ENCODE measurements at places on chromosomes 4 and X. TPM values are rescaled to one million over a fixed set of nuclear protein-coding genes. Genes with fewer than 3 reads are reported as not detected.

Gene MAGEA2
- not detected for total RNA-seq

Gene CITED1
- total RNA-seq: 0.46 TPM

Gene HELT
- not detected for total RNA-seq

Gene PARM1
- total RNA-seq: 0.04 TPM

Gene GC
- total RNA-seq: not detected

Gene FGF16
- total RNA-seq: not detected

Gene MAGEB2
- total RNA-seq: not detected

Gene PRRG3
- total RNA-seq: not detected

Data from activated CD8-positive, alpha-beta memory T cell treated with anti-CD3 and anti-CD28 coated beads for 36 hours (primary cell).